ENCODE measurements at places on chromosomes 7 and 10.

GRCh38 chr7:101728128-101728527 is 89.3 kb upstream of the CUX1 start:
- no peak for DNase-seq

DNA sequence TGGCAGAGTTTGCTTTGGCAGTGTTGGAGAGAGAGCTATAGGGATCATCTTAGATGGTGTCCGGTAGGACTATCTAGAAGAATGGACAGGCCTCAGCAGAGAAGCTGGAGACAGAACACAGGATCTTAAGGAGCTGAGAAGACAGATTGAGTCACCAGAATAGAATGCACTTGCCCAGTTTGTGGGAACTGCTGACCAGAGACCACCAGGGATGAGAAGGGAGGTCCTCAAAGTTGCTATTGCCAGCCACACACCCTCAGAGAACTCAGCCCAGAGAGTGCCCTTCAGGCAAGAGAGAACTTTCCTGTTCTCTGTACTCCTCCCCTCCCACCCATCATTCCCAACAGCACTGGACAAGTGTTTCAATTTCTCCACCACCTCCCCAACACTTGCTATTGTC is 25.3 kb upstream of the GALNT11 start:
- no peak for DNase-seq

- DNase-seq: peak; percentile 76
These were observed 9.0 kb downstream of the IQCE start for GRCh38 chr7:2567679-2568278.

GRCh38 chr10:99233689-99234037 is 2.0 kb downstream of the HPSE2 start:
- DNase-seq: no peak

DNA sequence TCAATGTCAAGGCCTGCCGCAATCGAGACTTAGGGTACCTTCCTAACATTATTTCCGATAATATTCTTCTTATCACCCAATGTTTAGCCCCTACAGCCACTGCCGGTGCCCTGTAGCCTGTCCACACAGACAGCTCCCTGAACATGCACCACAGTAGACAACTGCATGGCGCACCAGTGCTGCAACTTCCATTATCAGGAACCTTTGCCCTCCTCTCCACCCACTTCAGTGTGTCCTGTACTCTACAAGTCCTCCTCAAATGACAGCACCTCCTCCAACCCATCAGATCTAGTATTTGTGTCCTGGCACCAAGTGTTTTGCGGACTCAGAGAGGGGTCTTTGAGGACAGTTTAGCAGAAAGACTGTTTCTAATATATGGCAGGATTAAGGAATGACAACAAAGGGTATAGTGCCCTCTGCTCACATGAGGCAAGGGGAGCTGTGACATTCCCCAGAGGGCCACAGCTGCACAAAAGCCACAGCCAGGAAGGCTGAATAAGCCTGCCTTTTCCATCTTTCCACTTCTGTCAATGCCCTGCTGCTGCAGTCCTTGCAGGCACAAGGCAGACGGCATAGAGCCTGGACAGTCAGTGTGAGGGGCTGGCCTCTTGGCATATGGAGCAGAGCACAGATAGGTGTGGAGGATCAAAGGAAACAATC is 335.4 kb downstream of the PARD3 start:
- DNase-seq: no peak

DNA sequence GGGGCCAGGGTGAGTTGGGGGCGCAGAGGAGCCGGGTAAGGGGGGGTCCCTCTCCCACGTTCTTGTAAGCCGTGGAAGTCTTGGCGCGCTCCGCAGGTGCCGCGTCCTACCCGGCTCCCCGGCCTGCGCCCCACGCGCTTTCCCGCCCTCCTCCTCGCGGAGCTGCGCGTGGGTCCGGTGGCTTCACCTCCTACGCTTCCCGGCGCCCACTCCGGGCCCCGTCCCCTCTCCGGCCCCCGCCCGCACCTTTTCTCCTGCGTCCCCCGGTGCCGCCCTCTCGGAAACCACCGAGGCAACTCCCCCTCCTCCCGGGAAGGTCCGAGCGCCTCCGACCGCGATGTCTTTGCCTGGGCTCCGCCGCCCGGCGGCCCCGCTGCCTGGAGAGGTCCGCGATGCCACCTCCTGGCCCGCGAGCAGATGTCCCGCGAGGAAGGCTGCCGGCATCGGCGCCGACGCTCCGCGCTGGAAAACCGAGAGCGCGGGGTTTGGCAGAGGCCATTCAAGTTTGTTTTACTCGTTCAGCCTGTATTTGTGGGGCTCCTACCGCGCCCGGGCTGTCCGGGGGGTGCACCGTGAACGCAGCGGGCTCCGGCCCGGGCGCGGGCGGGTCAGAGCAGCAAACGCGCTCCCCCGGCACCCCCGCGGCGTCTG is 2.4 kb upstream of the NKX6-2 start:
- peak; percentile 65 for DNase-seq

DNA sequence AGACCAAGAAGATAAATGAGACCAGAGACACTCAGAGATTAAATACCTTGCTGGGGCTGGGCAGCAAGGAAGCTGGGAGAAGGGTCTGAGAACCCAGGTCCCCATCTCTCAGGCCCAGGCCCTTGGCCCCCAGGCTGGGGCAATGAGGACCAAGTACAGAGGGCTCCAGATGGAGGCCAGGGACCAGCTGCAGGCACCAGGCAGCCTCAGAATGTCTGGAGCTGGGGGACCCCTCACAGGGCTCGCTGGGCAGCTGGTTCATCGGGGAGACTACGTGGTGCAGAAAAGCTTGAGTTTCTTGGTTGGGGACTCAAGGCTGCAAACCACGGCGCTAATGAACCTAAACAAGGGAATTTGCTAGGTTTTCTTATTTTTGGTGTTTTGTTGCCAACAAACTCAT is 75.6 kb downstream of the PRKAG2 start:
- no peak for DNase-seq

DNA sequence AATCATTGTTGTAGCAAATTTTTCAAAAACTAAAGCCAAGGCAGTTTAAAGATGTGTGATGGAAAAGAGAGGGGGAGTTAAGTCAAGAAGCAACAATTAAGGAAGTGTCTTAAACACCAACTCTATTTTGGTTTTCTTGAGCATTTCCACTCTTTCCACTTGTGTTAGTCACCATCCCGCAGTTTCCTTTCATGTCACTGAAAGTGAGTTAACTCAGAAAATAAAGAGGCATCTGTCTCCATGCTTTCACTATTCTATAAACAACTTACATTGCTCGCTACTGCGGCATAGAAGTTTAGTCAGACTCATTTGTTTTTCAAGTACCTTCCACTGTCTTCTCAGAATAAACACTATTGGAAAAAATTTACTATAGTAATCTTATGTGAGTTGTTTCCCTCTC is 284.9 kb upstream of the SEMA3D start:
- DNase-seq: no peak

- DNase-seq: no peak
These were observed 147.5 kb upstream of the ASAH2 start for GRCh38 chr10:50398823-50399222.

- DNase-seq: no peak
These were observed 127.1 kb downstream of the CREB5 start for GRCh38 chr7:28539289-28539981.

- DNase-seq: no peak
These were observed 28.5 kb downstream of the FOXL3 start for GRCh38 chr7:318476-318875.

- no peak for DNase-seq
These were observed 330.9 kb upstream of the ZNF32 start for GRCh38 chr10:43979551-43979950.
